ENCODE measurements at places on chromosomes 4 and X. TPM values are rescaled to one million over a fixed set of nuclear protein-coding genes. Genes with fewer than 3 reads are reported as not detected.
A peak's percentile ranks its signal among the peaks of the same experiment; 100 is the strongest.

DNA sequence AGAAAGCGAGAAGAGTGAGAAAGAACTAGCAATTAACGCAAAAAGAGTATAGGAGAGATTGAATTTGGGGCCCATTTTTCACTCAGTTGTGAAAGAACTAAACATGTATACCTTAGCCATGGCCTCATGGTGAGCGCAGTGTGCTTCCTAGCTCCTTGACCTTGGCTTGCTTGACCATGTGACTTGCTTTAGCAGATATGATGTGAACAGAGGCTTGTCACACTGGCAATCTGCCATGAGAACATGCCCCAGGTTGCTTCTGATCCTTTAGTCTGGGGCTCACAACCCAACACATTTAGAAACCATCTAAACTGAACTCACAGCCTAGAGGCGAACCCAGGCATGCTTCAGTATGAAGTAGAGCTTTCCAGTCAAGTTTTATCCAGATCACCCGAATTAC lies 260.1 kb upstream of the FTHL17 start:
- no peak for DNase-seq
- H3K27me3 ChIP-seq: no peaks in the 10 kb centered on the region
- no peak overlapping the region for H3K27ac ChIP-seq
- H3K4me3 ChIP-seq: no peak overlapping the region

ART3 gene
- not detected for total RNA-seq

SLC34A2 gene
- total RNA-seq: 0.86 TPM

- H3K27ac ChIP-seq: no peak overlapping the region
- H3K4me1 ChIP-seq: no peaks in the 10 kb centered on the region
- no peak overlapping the region for H3K4me3 ChIP-seq
- no peaks in the 10 kb centered on the region for H3K36me3 ChIP-seq
Measured at GRCh38 chr4:110629214-110629754, 6.4 kb upstream of the PITX2 start.

MEPE gene
- not detected for total RNA-seq

DNA sequence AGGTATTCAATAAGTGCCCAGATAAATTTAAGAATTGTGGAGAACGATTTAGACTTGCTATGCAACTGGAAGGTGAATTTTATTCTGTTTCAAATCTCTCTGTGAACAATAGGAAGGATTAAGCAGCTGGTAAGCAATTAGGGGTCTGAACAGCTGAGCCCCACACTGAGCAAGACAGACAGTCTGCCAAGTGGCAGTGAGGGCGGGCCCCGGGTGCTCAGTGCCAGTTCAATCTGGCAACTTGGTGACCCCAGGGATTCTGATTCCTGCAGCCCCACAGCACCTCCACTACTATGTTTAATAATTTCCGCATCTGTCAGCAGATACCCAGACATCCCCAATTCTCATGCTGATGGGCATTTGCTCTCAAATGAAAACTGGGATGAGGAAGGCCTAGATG lies 317.3 kb downstream of the PPP1R2C start:
- no peak overlapping the region for H3K27ac ChIP-seq
- no peak overlapping the region for H3K4me3 ChIP-seq
- no peaks in the 10 kb centered on the region for H3K4me1 ChIP-seq
- no peaks in the 10 kb centered on the region for H3K27me3 ChIP-seq
- no peak for DNase-seq

DNA sequence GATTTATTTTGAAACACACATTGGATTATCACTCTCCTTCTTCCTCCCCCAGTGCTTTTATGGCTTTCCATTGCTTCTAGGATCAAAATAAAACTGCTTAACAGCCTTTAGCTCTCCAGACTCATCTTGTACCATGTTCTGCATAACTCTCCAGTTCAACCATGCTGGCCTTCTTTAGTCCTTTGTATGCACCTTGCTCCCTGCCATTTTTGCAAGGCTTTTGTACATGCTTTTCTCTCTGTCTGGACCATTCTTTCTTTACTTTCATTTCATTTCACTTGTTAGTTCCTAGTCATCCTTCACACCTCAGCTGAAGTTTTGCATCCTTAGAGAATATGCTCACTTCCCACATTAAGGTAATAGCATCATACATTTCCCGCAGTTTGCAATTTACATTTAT lies 6.9 kb downstream of the ARFIP1 start:
- H3K27ac ChIP-seq: no peak overlapping the region
- no peaks in the 10 kb centered on the region for H3K27me3 ChIP-seq
- peaks cover 10% of the 10 kb centered on the region for H3K4me1 ChIP-seq

GRCh38 chrX:9462456-9462855 lies 2.4 kb upstream of the TBL1X start:
- H3K27ac ChIP-seq: no peak overlapping the region
- no peak overlapping the region for H3K4me3 ChIP-seq
- H3K27me3 ChIP-seq: no peaks in the 10 kb centered on the region
- no peaks in the 10 kb centered on the region for H3K4me1 ChIP-seq
- no peak for DNase-seq

- H3K4me3 ChIP-seq: no peak overlapping the region
- no peak overlapping the region for H3K27ac ChIP-seq
- H3K36me3 ChIP-seq: no peaks in the 10 kb centered on the region
- H3K4me1 ChIP-seq: no peaks in the 10 kb centered on the region
Measured at GRCh38 chr4:123748806-123749205, 352.2 kb downstream of the SPRY1 start.

DNA sequence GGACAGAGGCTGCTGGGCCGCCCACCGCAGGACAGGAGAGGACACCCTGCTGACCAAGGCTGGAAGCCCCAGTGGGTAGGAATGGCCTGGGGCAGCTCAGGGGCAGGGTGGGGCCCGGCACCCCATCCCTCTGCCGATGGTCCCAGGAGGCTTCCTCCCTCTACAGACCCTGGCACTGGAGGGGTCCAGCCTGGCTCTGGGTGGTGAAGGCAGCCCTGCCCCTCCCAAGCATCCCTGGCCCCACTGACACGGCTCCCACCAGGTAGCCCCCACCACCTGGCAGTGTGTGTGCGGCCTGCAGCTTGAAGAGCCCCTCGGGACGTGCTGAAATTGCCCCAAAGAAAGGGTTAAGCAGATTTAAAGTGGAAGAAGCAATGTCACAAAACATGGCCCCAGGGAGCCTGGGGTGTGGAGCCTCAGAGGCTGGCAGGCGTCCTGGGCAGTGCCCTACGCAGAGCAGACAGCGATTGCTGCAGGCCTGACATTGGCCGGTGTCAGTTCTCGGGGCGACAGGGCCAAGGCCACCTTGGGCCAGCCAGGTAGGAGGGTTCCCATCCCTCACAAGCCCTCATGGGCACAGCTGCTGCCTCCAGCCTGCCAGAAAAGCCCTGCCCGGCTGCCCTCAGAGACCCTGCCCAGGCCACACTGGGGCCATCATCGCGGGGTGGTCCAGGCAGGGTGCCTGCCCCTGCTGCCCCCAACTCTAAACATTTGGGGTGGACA lies 80.5 kb downstream of the FAM53A start:
- no peaks in the 10 kb centered on the region for H3K36me3 ChIP-seq
- H3K4me3 ChIP-seq: no peak overlapping the region
- no peak overlapping the region for H3K27ac ChIP-seq
- no peaks in the 10 kb centered on the region for H3K4me1 ChIP-seq

DNA sequence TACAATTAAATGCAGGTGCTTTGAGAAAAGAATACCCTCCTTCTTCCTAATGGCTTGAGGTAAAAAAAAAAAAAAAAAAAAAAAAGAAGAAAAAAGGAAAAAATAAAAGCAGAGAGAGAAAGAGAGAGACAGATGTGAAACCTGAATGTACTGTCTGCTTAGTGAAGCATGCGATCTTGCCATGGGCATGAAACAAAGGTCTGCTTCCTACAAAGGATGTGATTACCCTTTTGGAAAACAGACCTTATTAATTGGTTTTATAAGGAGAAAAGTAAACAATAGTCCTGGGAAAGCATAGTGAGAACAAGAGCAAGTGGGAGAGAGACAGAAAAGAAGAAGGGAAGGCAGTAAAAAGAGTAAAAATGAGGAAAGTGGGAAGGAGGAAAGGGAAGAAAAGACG lies 526.1 kb upstream of the PABPC4L start:
- no peak overlapping the region for H3K4me3 ChIP-seq
- no peak for DNase-seq
- no peaks in the 10 kb centered on the region for H3K4me1 ChIP-seq

ESX1 gene
- total RNA-seq: not detected

DNA sequence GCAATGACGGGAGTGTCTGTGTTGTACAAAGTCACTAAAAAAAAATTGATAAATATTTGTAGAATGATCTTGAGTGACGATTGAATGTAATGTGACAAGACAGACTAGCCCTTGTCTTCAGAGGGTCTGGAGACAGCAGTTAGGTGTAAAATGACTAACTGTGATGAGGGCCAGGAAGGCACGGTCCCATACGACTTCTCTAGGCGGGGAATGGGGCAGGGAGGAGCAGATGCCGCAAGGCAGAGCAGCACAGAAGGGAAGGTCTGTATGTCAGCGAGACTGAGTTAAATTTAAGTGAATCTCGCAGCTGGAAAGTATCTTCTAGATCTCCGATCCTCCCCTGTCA lies 405 bp downstream of the CENPE start:
- H3K4me1 ChIP-seq: no peaks in the 10 kb centered on the region
- peak overlapping the region; percentile 75 for H3K4me3 ChIP-seq
- no peaks in the 10 kb centered on the region for H3K36me3 ChIP-seq

- no peaks in the 10 kb centered on the region for H3K4me1 ChIP-seq
- peak; percentile 49 for DNase-seq
- H3K36me3 ChIP-seq: no peaks in the 10 kb centered on the region
- H3K4me3 ChIP-seq: peak overlapping the region; percentile 71
Measured at GRCh38 chrX:110317061-110317819, 645 bp downstream of the AMMECR1 start.

- H3K27me3 ChIP-seq: no peaks in the 10 kb centered on the region
- no peak overlapping the region for H3K4me3 ChIP-seq
- no peaks in the 10 kb centered on the region for H3K4me1 ChIP-seq
- DNase-seq: no peak
- no peaks in the 10 kb centered on the region for H3K36me3 ChIP-seq
Measured at GRCh38 chrX:99653352-99653751, 756.7 kb downstream of the PCDH19 start.

LDB2 gene
- total RNA-seq: 26.6 TPM

GRCh38 chr4:81084634-81085033 lies 54.1 kb downstream of the BMP3 start:
- no peak overlapping the region for H3K4me3 ChIP-seq
- H3K27me3 ChIP-seq: no peaks in the 10 kb centered on the region
- no peak for DNase-seq
- no peaks in the 10 kb centered on the region for H3K4me1 ChIP-seq
- H3K36me3 ChIP-seq: no peaks in the 10 kb centered on the region

ADGRL3 gene
- 1.0 TPM for total RNA-seq

LGI2 gene
- total RNA-seq: 0.05 TPM

SMARCA1 gene
- 32.7 TPM for total RNA-seq

AKAP4 gene
- not detected for total RNA-seq

DNA sequence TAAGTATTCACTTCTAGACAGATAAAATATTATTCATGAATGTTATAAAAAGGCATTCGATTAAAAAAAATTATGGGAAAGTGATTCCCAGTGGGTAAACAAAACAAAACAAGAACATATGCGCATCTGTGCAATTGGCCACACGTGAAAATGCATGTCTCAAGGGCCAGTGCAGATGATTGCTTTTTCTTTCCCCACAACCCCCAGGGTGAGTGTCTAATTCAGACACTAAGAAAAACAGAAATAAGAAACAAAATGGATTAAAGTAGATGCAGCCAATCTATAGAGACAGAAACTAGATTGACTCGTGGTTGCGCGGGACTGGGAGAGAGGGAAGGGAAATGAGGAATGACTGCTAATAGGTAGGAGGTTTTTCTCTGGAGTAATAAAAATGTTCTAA lies 49.5 kb downstream of the GPM6A start:
- H3K36me3 ChIP-seq: no peaks in the 10 kb centered on the region
- no peak overlapping the region for H3K27ac ChIP-seq
- H3K4me3 ChIP-seq: no peak overlapping the region
- H3K4me1 ChIP-seq: no peaks in the 10 kb centered on the region
- no peaks in the 10 kb centered on the region for H3K27me3 ChIP-seq
- no peak for DNase-seq

DNA sequence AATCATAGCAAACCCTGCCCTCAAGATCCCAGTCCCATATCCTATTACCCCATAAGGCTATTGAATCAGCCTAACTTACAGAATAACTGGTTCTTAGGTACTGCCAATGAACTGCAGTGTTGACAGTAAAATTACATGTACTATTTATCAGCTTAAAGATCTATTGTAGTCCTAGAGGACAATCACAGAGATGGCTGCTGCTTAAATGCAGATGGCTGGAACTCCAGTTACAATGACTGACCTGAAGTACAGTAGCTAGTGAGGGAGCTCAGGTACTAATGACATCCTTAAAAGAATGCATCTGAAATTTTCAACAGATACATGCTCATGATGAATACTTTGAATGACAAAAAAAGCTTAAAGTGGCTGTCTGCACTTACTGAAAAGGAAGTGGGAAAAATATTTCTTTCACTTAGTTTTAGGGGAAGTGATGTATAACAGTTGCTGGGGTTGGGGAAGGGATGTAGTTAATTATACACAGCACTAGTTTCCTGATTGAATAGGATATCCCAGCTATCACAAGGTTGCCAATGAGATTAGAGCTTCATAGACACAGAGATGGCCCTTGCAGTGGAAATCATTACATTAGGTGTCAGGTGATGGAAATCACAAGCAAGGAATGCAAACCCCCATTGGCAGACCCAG lies 42.0 kb downstream of the USP26 start:
- no peak overlapping the region for H3K27ac ChIP-seq
- H3K36me3 ChIP-seq: no peaks in the 10 kb centered on the region
- H3K4me1 ChIP-seq: no peaks in the 10 kb centered on the region
- H3K27me3 ChIP-seq: no peaks in the 10 kb centered on the region
- no peak overlapping the region for H3K4me3 ChIP-seq

UGT2B11 gene
- total RNA-seq: 1.4 TPM

- H3K4me3 ChIP-seq: no peak overlapping the region
- no peaks in the 10 kb centered on the region for H3K36me3 ChIP-seq
- no peaks in the 10 kb centered on the region for H3K4me1 ChIP-seq
- H3K27me3 ChIP-seq: no peaks in the 10 kb centered on the region
- no peak for DNase-seq
Measured at GRCh38 chr4:150325872-150326271, 247.6 kb downstream of the DCLK2 start.

DNA sequence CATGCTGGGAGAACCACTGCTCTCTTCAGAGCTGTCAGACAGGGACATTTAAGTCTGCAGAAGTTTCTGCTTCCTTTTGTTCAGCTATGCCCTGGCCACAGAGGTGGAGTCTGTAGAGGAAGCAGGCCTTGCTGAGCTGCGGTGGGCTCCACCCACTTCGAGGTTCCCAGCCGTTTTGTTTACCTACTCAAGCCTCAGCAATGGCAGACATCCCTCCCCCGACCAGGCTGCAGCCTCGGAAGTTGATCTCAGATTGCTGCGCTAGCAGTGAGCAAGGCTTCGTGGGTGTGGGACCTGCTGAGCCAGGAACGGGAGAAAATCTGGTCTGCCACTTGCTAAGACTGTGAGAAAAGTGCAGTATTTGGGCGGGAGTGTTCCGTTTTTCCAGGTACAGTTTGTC lies 118.9 kb downstream of the SLC10A6 start:
- H3K27ac ChIP-seq: no peak overlapping the region
- H3K27me3 ChIP-seq: no peaks in the 10 kb centered on the region
- H3K4me3 ChIP-seq: no peak overlapping the region
- H3K4me1 ChIP-seq: no peaks in the 10 kb centered on the region

DNA sequence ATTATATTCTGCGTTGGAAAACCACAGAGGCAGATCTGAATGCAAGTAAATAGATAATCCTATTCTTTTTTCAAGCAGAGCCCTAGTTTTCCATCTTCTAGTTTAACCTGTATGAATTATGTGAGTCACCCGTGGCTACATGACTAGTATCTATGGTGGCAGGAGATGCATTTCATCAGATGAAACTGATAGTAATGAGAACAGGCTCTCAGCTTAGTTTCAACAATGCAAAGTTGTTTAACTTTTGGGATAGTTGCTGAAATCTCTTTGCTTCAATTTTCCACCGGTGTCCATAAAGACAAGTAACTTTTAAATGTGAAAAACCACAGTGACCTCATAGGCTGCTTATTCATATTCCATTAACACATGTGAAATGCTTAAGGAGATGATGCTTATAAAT lies 1317.4 kb upstream of the TENM3 start:
- no peaks in the 10 kb centered on the region for H3K27me3 ChIP-seq
- H3K36me3 ChIP-seq: no peaks in the 10 kb centered on the region
- H3K27ac ChIP-seq: no peak overlapping the region
- DNase-seq: no peak
